ENCODE measurements at places on chromosomes 1 and 21.

- DNase-seq: no peak
Observed at GRCh38 chr1:98659879-98660278, 1.6 kb upstream of the SNX7 start.

- DNase-seq: no peak
Observed at GRCh38 chr1:8006037-8006963, 19.8 kb downstream of the ERRFI1 start.

DNA sequence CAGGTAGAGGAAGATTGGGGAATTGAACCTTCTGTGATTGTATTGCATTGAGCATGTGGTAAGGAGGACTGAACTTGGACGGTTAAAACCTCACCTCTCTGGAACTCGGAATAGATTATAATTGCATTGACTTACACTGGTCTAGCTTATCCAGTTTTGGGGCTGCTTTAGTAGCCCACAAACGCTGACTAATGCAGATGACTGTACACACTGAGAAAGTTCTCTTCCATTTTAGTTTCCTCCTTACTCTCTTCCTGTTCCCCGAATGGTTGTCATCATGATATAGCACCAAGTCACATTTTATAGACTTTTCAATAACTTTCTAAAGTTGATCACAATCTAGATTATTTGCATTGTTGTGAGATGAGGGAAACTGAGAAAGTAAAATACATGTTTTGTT lies 78.2 kb downstream of the NFIA start:
- DNase-seq: no peak

DNA sequence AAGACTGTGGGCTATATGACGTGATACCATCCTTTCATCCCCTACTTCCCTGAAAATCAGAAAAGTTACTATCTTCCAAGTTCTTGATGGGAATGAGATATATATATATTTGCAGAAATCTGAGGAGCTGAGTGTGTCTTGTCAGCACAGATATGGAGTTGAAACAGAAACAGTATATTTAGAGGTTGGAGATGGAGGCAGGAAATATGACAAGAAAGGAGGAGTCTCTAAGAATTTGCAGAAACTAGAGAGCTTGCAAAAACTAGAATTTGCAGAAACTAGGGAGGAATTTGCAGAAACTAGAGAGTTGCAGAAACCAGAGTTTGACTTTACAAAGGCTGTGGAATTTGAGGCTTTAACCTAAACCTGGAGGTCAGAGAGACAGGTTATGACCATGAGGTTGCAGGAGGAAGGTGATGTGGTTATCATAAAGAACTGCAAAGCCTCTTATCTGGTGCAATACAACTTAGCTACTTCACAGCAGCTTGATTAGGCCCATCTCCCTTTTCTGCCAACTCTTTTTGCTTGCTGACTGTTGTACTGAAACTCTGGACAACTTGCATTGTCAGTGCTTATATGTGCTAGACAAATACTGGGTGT lies 22.3 kb downstream of the XCL2 start:
- DNase-seq: no peak

- no peak for DNase-seq
Observed at GRCh38 chr1:22074803-22075202, 22.3 kb downstream of the CDC42 start.

- no peak for DNase-seq
Observed at GRCh38 chr1:9087411-9088125, 18.1 kb upstream of the SLC2A5 start.

DNA sequence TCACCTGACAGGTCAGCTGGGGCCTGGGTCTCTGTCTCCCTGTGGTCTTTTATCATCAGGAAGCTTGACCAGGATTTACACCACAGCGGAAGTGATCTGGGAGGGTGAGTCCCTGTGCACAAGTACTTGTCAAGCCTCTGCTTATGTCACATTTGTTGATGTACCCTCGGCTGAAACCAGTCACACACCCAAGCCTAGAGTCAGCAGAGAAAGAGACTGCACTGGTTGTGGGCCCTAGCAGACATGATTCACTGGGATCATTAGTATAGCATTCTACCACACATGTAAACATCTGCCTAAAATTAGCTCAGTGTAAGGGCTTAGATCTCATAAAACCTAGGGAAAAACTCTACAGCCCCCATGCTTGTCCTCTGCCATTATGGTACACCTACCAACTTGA lies 79.3 kb upstream of the LAMC2 start:
- no peak for DNase-seq

DNA sequence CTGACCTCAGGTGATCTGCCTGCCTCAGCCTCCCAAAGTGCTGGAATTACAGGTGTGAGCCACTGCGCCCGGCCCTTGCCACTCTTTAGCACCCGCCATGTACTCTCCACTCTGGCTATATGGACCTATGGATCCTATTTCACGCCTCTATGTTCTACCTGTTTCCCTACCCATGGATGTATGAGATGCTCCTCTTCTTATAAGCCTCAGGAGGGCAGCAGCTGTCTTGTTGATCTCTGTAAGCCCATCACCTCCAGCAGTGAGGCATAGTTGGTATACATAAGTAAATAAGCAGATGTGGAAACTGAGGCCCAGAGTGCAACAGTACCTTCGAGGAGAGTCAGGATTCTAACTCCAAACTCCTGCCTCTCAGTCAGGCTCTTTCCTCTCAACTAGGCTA lies 24.7 kb upstream of the ARTN start:
- DNase-seq: no peak

- no peak for DNase-seq
Observed at GRCh38 chr1:183173828-183174227, 12.2 kb upstream of the LAMC2 start.

- DNase-seq: no peak
Observed at GRCh38 chr1:223780949-223781348, 64.8 kb downstream of the TP53BP2 start.

- DNase-seq: no peak
Observed at GRCh38 chr1:218584418-218585155, 239.5 kb downstream of the TGFB2 start.

DNA sequence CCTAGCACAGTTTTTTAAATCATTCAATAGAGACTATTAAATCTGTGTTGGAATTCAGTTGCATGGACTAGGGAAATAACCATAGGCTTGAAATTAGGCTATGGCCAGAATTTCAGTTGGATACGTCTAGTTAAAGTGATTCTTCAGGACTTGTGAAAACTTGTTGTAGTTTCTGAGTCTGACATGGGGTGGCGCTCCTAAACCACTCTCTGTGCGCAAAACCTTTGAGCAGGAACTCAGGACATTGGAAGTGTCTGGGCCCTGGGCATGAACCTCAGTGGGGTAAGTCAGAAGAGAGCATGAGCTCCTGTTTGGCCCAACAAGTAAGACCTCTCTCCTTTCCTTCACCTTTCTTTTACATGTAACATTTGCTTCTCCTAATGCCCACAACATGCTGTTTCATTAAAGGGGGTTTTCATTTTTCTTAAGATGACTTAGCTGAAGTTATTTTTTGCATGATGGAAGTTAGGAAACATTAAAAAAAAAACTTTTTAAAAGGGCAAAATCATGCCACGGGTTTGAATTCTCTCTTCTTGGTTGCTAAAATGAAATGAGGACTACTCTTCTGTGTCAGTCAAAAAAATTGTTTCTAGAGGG lies 17.1 kb upstream of the CCDC190 start:
- DNase-seq: peak; percentile 80

- no peak for DNase-seq
Observed at GRCh38 chr1:86972262-86972661, 57.8 kb downstream of the HS2ST1 start.

DNA sequence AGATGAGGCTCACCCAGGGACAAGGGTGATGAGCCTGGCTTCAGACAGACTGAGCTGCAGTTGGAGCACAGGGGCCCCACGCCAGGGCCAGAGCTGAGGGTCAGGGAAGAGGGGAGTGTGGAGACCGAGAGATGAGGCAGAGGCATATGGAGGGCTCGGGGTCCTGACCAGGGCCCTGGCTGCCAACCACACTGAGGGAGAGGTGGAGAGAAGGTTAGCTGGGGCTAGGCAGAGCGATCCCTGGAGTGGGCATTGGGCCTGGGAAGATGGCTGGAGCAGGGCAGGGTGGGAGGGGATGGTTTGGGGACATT lies 8.0 kb downstream of the PEAR1 start:
- DNase-seq: no peak

- peak; percentile 31 for DNase-seq
Observed at GRCh38 chr1:65147424-65148177, 402 bp upstream of the AK4 start.

DNA sequence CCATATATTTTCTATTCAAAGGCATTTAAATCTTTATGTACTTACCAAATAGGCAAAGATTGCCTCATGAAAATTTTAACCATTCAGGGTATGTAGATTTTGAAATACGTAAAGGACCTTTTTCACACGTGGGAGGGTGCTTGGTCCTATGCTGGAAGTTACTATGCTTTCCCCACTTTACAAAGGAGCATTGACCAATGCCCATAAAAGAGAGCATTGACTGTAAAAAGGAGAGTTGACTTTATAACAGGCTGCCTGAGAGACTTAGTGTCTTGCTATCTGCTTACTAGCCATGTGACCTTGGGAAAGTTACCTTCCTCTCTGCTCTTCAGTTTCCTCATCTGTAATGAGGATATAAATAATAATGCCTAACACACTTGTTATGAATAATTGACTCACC lies 346.5 kb downstream of the USH2A start:
- DNase-seq: no peak

DNA sequence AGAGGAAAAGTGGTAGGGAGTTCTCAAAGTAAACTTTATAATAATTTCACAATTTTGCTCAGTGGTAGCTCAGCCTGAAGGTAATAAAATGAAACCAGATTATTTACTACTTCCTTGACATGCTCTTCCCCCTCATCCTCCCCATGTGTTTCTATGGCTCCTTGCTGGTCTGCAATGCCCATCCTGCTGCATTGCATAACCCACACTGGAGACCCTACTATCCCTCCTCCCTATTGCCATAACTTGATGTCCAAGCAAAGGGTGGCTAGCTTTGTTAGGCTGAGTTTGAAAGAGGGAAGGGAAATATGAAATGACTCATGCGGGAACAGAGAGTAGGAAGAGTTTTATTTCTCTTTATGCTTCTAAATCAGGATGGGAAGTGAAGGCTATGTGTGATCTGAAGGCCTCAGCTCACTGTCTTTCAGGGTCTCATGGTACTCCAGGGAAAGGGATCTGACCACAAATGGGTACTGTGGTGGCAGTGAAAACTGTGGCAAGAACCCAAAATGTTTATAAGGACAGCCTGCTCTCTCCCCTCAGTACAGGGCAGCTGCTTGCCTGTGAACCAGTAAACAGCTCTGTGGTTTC lies 36.4 kb upstream of the HSD17B7 start:
- no peak for DNase-seq

DNA sequence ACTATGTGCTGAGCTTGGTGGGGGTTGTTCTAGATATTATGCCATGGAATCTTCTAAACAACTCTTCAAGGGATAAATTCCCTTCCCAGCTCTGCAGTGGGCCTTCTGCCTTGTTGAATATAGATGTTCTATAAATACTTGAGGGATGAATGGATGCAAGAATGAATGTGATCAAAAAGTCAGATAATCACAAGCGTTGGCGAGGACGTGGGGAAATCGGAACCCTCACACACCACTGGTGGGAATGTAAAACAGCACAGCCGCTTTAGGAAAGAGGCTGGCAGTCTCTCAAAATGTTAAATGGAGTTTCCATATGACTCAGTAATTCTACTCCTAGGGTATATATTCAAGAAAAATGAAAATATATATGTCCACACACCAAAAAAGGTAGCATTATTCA lies 19.0 kb downstream of the SDC3 start:
- no peak for DNase-seq

DNA sequence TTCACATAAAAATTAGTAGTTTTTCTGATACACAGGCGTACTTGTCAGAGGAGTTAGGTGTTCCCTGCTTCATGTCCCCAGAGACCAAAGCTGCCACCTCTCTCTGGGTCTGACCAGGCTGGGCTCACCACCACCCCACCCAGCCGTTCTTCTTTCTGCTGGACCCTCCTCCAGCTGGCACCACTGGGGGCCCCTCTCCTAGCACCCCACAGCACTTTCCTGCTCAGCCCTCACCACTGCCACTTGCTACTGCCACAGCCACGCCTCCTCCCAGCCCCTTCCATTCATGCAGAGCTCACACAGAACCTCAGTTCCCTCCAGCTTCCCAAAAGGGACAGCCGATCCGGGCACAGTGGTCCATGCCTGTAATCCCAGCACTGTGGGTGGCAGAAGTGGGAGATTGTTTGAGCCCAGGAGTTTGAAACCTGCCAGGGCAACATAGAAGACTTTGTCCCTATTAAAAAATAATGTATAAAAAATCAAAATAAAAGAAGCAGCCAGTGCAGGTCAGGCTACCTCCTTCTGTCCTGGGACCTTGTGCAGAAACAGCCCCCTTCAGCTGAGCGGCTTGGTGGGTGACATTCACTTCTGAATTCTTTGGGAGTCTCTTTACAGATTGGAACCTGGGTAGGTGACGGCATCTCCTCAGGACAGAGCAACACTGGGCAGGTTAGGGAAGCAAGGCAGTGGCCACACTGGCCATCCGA lies 208.3 kb downstream of the TOMM20 start:
- no peak for DNase-seq

- DNase-seq: peak; percentile 3
Observed at GRCh38 chr1:209202830-209203532, 380.5 kb upstream of the CAMK1G start.

- no peak for DNase-seq
Observed at GRCh38 chr1:92476071-92476631, 10.6 kb downstream of the GFI1 start.

- peak; percentile 71 for DNase-seq
Observed at GRCh38 chr1:221715321-221716169, 26.3 kb downstream of the DUSP10 start.

- peak; percentile 93 for DNase-seq
Observed at GRCh38 chr1:36306902-36307456, 811 bp downstream of the SH3D21 start.

GRCh38 chr1:168112673-168113305 lies 23.9 kb downstream of the GPR161 start:
- DNase-seq: peak; percentile 82

DNA sequence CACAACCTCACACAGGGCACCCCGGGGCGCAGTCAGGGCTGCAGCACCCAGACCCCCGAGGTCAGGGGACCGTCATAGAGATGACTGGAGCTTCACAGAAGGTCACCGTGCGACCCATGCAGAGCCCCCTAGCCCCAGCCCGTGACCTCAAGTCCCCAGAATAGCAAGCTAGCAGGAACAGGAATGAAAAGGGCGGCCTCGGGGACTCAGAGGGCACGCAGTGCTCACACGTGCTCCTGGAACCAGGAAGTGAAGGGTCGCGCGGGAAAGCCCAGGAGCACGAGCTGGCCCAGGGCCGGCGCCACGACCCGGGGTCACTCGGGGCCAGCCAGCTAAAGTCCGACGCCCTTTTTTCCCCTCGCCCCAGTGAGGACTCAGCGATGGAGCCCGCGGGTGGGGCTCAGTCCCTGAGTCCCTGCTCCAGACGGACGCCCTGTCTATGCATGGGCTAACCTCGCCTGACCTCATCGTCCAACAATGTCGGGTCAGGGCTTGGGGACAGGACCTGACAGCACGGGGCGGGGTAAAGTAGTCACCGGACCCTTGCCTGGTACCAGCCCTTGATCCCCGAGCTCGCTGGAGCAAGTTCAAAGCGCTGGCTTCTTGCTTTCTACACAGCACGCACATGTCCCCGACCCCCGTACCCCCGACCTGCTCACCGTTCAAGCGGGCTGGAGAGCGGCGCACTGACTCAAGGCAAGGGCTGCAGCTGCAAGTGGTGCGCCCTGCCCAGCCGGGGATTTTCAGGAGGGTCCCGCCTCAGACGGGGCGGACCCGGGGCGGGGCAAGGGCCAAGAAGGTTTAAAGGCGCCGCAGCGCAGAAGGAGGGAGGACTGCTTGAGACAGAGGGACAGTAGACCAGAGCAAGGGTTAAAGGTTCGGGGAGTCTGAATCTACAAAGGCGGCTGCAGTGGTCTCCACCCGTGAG lies at the start of gene TAGLN2:
TAGLN2 (minus strand) TSS at position 717 of the 928 bp plus-strand sequence. CDS start 4,998 bp downstream, outside the sequence.
- peak; percentile 93 for DNase-seq
